Thyroid gland (tissue), 4 donors: ENCODE measurements at places on chromosomes 5 and 9.

DNA sequence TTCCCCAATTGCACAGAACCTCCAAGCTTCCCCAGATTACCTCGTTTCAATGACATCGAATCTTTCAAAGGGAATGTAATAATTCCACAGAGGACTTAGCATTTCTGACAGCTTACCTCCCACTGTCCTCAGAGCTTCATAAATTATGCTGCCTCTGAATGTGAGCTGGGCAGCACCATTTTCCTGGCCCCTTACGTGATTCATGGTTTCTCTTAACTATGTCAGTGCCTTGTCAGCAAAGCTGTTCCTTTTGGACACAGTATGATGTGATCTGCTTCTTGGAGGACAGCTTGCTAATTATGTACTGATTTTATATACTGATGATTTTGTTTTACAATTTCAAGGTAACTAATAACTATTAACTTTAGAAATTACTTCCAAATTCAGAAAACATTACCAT is 27.7 kb upstream of the SSBP2 start:
- DNase-seq: no peak

DNA sequence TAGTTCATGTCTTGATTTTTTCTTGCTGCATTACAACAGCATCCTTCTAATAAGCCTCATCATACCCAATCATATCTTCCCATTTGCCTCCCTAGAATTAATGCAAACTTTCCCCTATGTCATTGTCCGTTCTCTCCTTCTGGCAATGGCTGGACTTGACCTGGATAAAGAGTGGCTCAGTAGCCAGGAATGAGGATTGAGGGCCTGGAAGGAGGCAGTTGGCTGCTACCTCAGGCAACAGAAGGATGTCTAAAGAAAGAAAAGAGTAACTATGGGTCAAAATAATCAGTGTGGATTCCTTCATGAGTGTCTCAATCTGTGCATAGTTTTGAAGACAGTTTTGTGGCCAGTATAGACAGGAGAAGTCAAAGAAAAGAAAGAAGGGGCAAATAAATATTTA is 209.6 kb downstream of the TRPM3 start:
- DNase-seq: no peak

GRCh38 chr9:36470643-36471290 is 70.7 kb upstream of the RNF38 start:
- peak; percentile 75 for DNase-seq

- no peak for DNase-seq
These were observed 47.8 kb downstream of the LPAR1 start for GRCh38 chr9:110990481-110990880.

DNA sequence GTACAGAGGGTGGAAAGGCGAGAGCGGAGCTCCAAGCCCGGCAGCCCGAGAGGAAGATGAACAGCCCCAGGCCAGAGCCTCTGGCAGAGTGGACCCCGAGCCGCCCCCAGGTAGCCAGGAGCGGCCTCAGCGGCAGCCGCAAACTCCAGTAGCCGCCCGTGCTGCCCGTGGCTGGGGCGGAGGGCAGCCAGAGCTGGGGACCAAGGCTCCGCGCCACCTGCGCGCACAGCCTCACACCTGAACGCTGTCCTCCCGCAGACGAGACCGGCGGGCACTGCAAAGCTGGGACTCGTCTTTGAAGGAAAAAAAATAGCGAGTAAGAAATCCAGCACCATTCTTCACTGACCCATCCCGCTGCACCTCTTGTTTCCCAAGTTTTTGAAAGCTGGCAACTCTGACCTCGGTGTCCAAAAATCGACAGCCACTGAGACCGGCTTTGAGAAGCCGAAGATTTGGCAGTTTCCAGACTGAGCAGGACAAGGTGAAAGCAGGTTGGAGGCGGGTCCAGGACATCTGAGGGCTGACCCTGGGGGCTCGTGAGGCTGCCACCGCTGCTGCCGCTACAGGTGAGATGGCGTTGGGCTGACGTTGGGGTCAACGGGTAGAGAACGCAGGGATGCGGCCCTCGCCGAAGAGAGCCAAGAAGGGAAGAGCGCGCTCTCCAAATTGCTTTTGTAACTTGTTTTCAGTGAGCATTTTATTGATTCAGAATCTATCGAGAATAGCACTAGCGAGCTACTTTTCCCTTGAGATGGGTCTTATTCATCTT is at the start of gene PTGER4:
Gene PTGER4, plus strand, starts transcription at position 3 of the 769 bp plus-strand sequence. CDS start 1,079 bp downstream, outside the sequence.
- DNase-seq: peak; percentile 29

DNA sequence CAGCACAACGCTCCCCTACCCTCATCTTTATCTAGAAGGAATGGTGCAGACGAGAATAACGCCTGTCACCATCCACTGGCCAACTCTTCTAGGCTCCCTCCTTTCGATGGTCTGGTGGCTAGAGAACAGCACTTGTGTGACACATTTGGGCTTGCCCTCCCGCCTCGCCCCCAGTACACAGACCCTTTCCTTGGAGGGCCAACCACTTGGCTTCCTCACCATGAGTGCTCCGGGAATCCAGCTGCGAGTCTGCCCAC is 1.4 kb downstream of the GNAQ start:
- DNase-seq: peak; percentile 16

GRCh38 chr9:113589890-113590289 is 126.4 kb downstream of the RGS3 start:
- no peak for DNase-seq
